Glutamatergic neuron (in vitro differentiated cells): ENCODE measurements at places on chromosomes 12 and 14. TPM values are rescaled to one million over a fixed set of nuclear protein-coding genes. Genes with fewer than 3 reads are reported as not detected.
A peak's percentile ranks its signal among the peaks of the same experiment; 100 is the strongest.

DNA sequence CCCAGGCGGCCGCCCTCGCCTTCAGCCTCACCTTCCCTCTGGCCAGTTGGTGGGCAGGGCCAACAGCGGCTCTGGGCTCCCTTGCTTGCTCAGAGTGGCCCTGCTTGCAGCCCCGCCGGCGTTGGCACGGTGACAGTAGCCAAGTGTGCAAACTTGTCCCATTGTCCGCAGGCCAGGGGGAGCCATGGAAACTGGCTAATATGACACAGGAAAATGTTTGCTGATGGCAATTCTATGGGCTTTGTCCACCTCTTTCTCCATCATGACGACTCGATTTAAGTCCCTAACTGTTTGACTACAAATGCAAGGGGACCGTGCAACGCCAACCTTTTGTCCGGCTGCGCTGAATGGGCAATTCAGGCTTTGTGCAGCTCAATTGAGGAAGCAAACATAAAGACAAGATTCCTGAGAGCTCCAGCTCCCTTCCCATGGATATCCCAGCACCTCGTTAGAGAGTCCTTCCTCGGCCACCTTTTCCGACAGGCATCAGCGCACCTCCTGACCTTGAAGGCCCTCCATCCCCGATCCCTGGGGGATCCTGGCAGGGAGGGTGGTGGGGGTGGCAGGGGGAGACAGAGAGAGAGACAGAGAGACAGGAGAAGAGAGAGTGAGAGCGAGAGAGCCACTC is 785 bp upstream of the FAM181A start:
- no peaks in the 10 kb centered on the region for H3K36me3 ChIP-seq
- DNase-seq: no peak
- no peaks in the 10 kb centered on the region for H3K4me1 ChIP-seq
- H3K4me3 ChIP-seq: no peak overlapping the region
- H3K27me3 ChIP-seq: no peaks in the 10 kb centered on the region
- H3K27ac ChIP-seq: no peak overlapping the region

The CLEC7A gene
- total RNA-seq: not detected

DNA sequence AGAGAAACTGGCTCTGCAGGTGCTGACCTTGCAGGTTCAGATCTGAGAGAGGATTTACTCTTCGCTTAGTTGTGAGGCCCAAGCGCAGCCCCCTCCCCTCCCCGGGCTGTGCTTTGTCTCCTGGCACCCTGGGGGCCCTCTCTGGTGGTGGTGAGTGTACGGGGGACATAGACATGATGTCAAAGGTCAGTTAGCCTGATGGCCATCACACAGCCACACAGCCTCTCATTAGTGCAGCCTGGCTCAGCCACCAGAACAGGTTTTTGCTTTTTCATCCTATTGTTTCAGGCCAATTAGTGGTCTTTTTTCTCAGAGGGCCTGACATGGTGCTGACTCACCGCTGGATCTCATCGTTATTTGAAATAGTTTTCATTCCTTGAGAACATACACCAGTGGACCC is 437.9 kb downstream of the AACS start:
- H3K27me3 ChIP-seq: peaks cover 4% of the 10 kb centered on the region
- no peaks in the 10 kb centered on the region for H3K36me3 ChIP-seq
- H3K27ac ChIP-seq: no peak overlapping the region
- H3K4me3 ChIP-seq: no peak overlapping the region

GRCh38 chr12:96483116-96483515 is 6.3 kb upstream of the CFAP54 start:
- no peaks in the 10 kb centered on the region for H3K27me3 ChIP-seq
- no peaks in the 10 kb centered on the region for H3K36me3 ChIP-seq
- H3K4me1 ChIP-seq: no peaks in the 10 kb centered on the region
- no peak overlapping the region for H3K27ac ChIP-seq

DNA sequence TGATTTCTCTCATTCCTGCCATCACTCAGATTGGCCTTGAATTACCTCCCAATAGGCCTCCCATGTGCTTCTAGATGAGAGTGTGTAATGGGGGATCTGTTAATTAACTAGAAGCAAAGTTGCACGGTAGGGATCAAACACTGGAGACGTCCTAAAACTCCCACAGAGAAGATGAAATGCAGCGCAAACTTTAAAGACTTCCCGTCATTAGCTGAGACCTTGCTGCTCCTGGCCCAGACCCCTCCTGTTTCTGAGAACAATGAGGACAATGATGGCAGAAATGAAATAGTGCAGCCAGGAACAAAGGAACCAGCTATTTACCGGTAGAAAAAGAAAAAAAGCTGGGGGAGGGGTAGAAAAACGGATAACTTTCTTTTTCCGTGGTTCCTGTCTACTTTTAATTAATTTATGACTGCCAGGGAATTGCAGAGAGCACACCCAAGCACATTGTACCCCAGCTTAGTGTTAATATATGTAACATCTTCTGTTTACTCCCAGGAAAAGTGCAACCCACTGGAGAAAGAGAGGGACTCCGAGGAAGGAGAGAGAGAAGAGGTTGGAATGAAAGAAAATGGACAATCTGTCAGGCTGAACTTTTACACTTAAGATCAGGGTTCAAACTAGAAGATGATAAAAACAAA is 280.7 kb upstream of the SOX5 start:
- peaks cover 4% of the 10 kb centered on the region for H3K27me3 ChIP-seq
- no peaks in the 10 kb centered on the region for H3K36me3 ChIP-seq
- DNase-seq: no peak

The AMN1 gene
- 12.6 TPM for total RNA-seq

The AMHR2 gene
- total RNA-seq: not detected

GRCh38 chr12:117447665-117448366 is 86.4 kb upstream of the NOS1 start:
- no peak for DNase-seq
- no peak overlapping the region for H3K4me3 ChIP-seq
- H3K27ac ChIP-seq: no peak overlapping the region
- peaks cover 5% of the 10 kb centered on the region for H3K4me1 ChIP-seq

DNA sequence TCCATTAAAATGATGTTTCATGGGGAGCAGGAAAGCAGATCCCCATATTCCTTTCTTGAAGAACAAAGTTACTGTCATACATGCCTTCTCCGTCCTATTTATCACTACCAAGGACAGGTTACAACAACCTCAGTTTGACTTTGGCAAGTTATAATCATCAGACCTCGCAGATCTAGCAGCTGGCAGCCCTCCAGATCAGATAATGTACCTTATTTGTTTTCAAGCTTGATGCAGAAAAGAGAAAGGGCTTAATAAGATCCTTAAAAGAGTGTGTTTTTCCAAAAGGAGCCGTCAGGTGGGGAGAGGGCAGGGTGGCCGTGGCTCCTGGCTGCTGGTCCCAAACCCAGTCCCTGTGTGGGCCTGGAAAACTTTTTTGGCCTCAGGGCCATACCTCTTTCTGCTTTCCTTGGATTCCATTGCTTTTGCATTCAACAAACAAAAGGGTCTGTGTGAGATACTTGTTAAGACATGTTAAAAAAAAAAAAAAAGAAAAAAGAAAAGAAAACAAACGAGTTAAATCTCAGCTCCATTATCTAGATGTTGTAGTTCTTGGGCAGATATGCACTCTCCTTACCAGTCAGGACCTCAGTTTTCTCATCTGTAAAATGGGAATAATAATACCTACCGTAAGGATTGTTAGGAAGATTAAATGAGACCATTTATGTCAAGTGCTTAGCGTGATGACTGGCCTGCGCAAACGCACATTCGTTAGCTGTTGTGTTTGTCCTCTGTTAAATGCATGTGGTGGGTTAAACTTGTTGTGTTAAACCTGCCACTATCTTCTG is 64.6 kb downstream of the B4GALNT3 start:
- DNase-seq: no peak
- H3K27ac ChIP-seq: no peak overlapping the region
- H3K4me3 ChIP-seq: no peak overlapping the region
- no peaks in the 10 kb centered on the region for H3K27me3 ChIP-seq
- H3K36me3 ChIP-seq: peaks cover 9% of the 10 kb centered on the region

GRCh38 chr12:15196678-15197505 is 24.3 kb downstream of the RERG start:
- no peak for DNase-seq
- H3K27me3 ChIP-seq: no peaks in the 10 kb centered on the region
- no peak overlapping the region for H3K4me3 ChIP-seq
- no peak overlapping the region for H3K27ac ChIP-seq
- H3K4me1 ChIP-seq: no peaks in the 10 kb centered on the region
- no peaks in the 10 kb centered on the region for H3K36me3 ChIP-seq

The EXOC5 gene
- 170 TPM for total RNA-seq

The KRT83 gene
- total RNA-seq: not detected

DNA sequence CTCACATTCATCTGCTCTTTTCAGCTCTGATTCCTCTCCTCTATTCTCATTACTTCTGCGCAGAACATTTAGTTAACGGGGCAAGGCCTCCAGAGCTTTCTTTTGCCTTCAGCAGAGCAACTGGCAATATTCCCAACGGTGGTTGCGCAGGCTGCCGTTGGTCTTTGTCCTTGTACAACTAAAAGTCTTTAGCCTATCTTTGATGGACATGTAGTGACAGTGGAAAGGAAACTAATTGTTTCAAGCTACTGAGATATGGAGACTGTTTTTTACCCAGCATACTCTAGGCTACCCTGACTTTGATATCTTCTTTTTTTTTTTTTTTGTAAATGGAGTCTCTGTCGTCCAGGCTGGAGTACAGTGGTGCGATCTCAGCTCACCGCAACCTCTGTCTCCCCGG is 12.6 kb downstream of the R3HDM2 start:
- DNase-seq: no peak
- H3K27me3 ChIP-seq: peaks cover 6% of the 10 kb centered on the region
- H3K4me1 ChIP-seq: peaks cover 9% of the 10 kb centered on the region
- no peak overlapping the region for H3K27ac ChIP-seq

DNA sequence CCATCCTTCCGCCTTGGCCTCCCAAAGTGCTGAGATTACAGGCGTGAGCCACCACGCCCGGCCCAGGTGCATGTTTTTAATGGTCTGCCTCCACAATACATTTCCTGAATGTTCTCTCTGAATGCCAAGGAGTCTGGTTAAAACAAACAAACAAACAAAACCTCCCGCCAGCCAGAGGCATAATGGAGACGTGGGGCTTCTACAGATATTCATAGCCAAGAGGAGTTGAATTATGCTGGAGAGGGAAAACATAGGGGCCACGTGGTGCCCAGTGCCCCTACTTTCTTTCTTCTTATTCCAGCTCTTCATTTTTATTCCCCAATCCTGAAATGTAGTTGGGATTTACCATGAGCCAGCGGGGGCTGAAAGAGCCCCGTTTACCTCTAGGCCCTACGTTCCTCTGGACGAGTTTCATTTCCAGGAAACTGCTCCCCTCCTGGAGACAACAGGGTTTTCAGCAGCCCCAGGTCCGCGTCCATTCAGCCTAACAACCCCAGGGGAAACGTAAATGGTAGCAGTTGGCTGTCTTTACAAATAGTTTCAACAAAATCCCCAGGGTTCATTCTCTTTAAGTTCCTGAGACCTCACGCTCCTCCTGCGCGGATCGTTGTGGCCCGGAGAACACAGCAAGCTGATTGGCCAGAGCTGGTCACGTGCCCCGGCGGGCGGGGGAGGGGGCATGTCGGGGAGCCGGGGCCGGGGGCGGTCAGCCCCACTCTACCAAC is 108.5 kb upstream of the ESRRB start:
- peak overlapping the region; percentile 14 for H3K4me3 ChIP-seq
- H3K4me1 ChIP-seq: no peaks in the 10 kb centered on the region
- H3K36me3 ChIP-seq: peaks cover 5% of the 10 kb centered on the region
- peak; percentile 47 for DNase-seq
- peaks cover 5% of the 10 kb centered on the region for H3K27me3 ChIP-seq

DNA sequence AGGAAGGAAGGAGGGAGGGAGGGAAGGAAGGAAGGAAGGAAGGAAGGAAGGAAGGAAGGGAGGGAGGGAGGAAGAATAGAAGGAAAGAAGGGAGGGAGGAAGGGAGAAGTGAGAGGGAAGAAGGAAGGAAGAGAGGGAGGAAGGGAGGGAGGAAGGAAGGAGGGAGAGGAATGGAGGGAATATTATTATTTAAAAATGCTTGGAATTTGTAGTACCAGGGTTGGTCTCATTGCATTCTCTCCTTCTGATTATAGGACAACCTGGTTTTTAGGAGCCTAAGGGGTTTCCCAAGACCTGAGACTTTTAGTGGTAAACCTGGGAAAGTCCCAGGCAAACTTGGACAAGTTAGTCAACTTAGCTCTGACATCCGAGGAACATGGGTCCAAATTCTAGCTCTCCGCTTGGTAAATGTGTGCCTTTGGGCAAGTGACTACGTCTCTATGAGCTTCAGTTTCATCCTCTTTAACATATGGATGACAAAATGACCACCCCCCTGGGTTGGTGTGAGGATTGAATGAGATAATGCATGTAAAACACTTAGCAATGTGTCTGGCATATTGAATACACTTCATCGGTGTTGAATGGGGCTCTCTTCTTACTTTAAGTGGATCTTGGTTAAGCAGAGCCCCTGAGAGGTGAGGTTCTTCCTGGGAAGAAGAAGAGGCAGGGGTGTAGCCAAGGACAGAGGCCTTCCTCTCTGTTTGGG is 690.7 kb upstream of the TBX3 start:
- DNase-seq: no peak
- H3K4me1 ChIP-seq: peaks cover 7% of the 10 kb centered on the region
- H3K27ac ChIP-seq: no peak overlapping the region
- no peak overlapping the region for H3K4me3 ChIP-seq
